Activated CD4-positive, CD25-positive, alpha-beta regulatory T cell treated with anti-CD3 and anti-CD28 coated beads, Interleukin-2, amount 50 U/mL, for 16 hours (primary cell): ENCODE measurements at places on chromosomes 13 and 19.

DNA sequence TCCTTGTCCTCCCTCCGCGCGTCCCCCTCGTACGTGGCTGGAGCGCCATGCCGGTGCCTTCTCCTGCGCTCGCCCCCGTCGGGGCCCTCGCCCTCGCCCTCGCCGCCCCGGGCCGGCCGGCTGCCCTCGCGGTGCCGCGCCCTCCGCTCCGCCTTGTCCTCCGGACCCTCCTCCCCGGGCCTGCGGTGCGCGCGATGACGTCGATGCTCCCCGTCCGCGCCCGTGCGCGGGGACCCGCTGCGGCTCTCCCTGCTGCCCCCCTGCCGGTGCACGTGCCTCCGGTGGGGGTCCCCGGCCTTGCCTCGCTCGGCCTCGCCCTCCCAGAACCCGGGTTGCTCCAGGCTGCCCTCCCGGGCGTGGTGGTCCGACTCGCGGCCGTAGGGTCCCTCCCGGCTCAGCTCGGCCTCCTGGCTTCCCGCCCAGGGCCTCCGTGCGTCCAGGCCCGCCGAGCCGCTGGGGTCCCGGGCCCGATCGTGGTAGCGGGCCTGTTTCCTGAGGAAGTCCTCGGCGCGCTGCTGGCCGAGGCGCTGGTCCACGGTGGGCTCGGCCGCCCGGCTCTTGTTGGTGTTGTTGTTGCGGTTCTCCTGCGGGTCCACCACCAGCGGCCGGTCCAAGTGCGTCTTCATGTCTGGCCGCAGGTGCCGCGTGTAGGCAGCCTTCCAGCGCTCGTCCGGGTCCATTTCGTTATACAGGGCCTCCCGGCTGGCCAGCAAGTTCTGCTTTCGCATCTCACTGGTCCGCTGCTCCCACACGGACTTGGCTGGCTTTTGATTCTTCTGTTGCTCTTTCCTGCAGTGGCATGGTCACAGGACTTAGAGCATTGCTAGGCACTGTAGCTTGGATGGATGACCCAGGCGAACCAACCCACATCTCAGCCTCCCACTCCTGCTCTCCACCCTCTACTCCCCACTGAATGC lies 148.6 kb downstream of the IER2 start:
- DNase-seq, result no peak

- no peak for DNase-seq
Measured at GRCh38 chr13:95067303-95067702, 233.9 kb downstream of the ABCC4 start.

DNA sequence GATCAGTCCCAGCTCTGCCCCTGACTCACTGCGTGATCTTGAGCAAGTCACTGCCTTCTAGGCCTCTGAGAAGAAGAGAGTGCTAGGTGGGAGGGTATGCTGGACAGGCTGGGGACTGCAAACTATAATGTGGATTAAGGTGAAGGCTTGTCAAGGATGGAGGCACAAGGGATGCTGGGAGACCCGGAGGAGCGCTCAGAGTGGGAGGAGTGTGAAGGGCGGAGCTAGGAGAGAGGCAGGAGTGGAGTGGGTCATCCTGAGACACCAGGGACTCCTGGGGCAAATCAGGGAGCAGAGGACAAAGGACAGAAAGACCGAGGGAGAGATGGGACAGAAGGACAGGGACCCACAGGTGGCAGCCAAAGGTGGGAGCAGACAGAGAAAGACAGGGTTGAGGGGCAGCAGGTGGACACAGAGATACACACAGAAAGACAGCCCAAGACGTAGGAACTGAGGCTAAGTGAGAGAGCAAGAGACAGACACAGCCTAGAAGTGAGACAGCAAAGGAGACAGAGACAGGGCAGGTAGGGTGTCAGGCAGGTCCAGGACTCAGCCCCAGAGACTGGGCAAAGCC lies 2.6 kb downstream of the GRIK5 start:
- no peak for DNase-seq

DNA sequence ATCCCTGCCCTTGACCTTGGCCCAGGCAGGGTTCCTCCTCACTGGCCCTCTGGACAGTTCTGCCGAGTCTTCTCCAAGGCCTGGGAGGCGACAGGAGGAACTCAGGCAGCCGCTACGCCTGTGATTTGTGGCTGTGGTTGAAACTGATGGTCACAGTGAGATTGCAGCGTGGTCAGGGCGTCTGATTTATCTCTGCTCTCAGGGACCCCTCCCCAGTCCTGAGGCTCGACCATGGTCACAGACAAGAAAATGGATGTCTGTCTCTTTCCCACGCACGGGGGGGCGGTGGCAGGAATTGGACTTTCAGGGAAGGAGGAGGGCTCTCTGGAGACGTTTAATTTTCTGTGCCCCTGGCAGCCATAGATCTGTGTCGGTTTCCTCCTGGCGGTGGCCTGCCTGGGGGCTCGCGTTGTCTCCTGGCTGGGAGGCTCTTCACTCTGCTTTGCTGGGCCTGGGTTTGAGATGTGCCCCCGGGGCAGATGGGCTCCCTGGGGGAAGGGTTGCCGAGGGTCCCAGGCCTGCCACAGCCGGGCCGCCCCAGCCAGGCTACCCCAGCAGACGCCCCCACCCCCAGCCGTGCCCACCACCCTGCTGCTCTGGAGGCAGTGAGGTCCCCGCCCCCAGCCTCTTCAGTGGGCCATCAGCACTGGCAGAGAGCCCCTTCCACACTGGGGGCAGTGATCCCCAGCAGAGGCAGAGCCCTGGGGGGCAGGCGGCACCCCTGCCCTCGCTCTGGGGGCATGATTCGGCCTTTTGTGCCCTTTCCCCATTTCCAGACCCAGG lies 167.4 kb downstream of the KDM4B start:
- DNase-seq, result no peak

DNA sequence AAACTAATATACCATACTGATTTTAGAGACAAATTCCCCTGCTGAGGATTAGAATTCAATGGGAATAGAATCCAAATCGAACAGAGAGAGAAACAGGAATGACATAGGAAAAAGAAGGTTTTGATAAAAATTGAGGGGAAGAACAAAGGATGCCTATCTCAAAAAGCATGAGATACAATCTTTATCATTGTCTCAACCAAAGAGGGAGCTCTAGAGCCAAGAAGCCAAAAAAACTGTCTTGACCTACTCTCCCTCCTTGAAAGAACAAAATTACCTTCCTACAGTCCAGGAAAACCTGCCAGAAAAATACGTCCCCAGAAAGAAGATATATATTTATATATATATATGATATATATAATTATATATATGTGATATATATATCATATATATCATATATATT lies 39.2 kb upstream of the MIR17HG start:
- no peak for DNase-seq

GRCh38 chr13:90185734-90186133 lies 1161.8 kb upstream of the MIR17HG start:
- no peak for DNase-seq

- DNase-seq, result no peak
Measured at GRCh38 chr13:110519046-110519445, 42.5 kb downstream of the RAB20 start.

DNA sequence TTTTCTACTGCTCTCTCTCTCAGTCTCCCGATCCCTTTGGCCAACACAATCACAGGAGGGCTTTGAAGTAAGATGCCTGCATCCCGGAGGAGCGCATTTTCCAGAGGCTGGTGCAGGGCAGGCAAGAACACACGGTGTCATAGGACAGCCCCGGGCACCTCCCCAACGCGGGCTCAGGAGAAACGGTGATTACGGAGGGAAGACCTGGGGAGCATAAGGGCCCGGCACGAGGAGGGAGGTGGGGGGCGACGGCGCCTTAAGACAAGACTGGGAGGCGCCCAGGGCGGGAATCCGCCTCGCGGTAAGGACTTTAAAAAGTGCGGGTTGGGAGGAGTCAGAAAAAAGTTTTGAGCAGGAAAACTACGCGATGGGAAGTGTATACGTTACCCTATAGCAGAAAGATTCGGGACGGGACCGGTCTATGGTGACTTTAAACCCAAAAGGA lies 18.7 kb upstream of the ZNF888 start:
- no peak for DNase-seq

GRCh38 chr13:53104136-53104535 lies 75.5 kb downstream of the OLFM4 start:
- no peak for DNase-seq

DNA sequence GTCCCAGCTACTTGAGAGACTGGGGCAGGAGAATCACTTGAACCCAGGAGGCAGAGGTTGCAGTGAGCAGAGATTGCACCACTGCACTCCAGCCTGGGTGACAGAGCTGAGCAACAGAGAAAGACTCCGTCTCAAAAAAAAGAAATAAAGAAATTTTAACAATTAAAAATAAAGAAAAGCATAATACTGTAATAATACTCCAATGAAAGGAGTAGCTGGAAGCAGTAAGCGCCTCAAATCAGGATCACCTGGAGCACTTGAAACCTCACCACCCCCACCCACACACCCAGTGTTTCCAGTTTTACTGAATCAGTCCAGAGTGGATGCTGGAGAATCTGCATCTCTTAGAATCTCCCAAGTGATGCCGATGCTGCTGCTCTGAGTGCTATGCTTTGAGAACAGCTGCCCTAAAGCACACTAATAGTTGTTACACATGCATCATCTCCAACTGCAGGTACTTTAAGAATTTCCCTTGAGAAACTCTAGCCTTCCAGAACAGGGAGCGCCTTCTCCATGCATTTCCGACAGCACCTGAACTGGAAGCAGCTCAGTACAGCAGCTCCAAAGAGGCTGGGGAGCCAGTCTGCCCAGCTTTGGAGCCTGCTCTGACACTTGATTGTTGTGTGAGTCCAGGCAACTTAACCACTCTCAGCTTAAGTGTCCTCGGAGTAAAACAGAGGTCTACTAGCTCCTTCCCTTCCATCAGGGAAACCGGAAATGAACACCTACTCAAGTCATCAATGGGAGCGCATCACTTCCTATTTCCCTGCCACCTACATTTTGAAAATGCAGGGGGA lies 2.9 kb downstream of the ABCC4 start:
- no peak for DNase-seq

- no peak for DNase-seq
Measured at GRCh38 chr19:31256593-31256960, 92.7 kb downstream of the TSHZ3 start.

DNA sequence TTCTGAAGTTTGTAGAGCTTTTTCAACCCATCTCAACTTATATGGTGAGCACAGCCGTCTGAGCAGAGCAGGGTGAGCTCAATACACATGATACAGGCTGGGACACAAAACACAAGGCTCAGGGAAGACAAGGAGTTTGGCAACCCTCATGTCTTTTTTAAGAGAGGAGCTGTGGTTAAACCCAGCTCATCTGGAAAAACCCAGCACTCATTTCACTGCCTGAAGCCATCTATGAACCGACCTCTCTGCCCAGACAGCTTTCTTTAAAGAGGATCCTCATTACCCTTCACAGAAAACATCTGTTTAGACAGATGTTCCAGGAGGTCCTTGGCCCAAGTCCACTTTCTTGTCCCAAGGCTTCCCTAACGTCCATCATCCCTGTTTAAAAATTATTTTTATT lies 170.0 kb upstream of the TSHZ3 start:
- DNase-seq, result no peak

GRCh38 chr13:100148422-100148821 lies 59.5 kb downstream of the PCCA start:
- no peak for DNase-seq

DNA sequence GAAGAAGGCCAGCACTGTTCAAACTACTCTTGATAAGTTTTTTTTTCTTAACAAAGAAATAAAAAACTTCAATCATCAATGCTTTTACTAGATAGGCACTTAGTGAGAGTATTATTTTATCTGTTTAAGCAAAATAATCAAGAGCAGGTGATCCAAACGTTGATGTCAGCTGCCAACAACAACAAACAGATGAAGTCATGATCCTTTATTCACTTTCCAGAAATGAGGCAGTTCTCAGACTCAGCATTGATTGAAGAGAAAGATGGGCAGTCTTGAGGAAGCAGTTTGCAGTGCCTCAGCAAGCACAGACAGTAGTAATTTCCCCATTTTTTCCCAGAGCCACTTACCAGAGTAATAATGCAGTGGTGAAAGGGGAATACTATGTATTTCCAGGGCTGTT lies 38.4 kb upstream of the CSNK1A1L start:
- DNase-seq, result no peak

- DNase-seq, result no peak
Measured at GRCh38 chr19:2877398-2878331, 10.5 kb downstream of the ZNF556 start.

DNA sequence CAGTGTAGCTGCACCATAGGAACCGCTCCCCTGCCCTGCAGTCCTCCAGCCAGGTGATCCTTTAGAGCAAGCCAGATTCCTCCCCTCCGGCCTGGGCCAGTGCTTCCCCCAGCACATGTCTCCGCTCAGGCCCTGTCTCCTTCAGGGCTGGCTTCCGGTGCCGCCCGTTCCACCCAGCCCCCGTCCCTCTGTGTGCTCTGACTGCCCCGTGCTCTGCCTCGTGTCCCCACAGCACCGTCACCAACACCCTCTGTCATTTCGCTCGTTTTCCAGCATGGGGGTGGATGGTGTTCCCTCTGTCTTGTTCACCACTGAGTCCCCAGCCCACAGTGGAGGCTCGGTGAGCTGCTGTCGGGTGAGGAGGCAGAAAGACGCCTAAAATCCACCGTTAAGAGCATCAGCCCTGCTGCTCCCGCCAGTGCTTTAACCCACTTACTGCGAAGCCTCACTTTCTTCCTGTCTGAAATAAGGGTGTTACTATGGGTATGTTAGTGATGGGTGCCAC lies 54.5 kb downstream of the TSSK6 start:
- no peak for DNase-seq

GRCh38 chr13:88601949-88602348 lies 930.8 kb downstream of the SLITRK5 start:
- DNase-seq, result no peak

GRCh38 chr19:48668332-48668731 lies 4.5 kb downstream of the NTN5 start:
- DNase-seq, result no peak

- no peak for DNase-seq
Measured at GRCh38 chr13:45464141-45464686, 525 bp upstream of the COG3 start.

GRCh38 chr13:29459813-29460355 lies 135.6 kb downstream of the SLC7A1 start:
- DNase-seq, result no peak

GRCh38 chr13:35983206-35983605 lies 148.0 kb downstream of the DCLK1 start:
- no peak for DNase-seq

GRCh38 chr19:47324502-47324901 lies 7.5 kb upstream of the C5AR2 start:
- DNase-seq, result no peak

DNA sequence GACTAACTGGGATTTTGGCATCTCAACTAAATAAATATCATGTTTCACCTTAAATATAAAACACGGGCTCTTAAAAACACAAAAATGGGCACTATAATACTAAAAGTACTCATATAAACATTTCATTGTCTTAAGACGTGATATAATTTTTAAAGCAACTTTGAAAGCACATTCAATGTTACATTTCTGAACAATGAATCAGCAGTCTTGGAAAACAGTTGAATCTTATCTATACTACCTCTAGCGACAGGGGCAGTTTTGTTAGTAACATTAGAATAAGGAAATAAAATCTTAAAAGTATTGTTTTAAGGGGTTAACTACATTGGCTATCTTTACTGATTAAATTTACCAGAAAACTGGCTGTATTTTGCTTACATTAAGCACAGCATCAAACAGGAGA lies 156.9 kb downstream of the UGGT2 start:
- no peak for DNase-seq
